Stimulated activated CD8-positive, alpha-beta memory T cell treated with anti-CD3 and anti-CD28 coated beads, Interleukin-12 subunit alpha, Interleukin-12 subunit beta, amount 100 ng/mL, for 4 hours (primary cell): ENCODE measurements at places on chromosomes 1 and 21.

DNA sequence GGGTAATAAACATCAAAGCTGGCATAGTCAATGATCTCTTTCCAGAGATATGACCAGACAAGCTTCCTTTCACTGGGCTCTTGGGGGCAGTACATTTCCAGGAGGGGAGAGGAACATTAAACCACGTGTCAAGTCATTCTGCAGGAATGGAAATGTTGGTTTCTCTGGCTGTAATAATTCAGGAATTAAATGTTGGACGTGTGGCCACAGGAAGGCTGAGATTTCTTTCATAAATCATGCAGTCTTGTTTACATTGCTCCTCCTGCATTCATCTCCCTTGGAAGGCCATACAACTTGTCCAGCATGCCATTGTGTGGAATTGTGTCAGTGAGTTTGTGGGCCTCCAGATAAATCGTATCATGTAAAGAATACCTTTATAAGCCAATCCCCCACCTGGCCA is 259.2 kb downstream of the ADGRL2 start:
- DNase-seq: no peak

DNA sequence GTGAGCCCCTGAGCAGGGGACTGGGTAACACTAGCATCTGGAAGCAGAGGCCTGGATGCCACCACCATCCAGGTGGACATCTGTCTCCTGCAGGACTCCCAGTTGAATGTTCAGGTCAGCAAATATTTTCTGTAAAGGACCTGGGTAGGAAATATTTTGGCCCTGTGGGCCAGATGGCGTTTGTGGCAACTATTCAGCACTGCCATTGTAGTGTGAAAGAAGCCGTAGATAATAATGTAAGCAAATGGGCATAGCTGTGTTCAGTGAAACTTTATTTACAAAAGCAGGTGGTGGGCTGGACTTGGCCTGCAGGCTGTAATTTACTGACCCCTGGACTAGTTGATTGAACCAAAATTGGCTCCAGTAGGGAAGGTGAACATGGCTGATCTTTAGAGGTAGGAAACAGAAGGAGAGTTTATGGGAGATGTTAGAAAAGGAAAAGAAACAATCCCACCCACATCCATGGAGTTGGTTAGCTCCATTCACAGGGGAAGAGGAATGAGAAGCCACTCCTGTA is 20.0 kb upstream of the CD101 start:
- DNase-seq: no peak

GRCh38 chr1:164958982-164959768 is 397.3 kb downstream of the LMX1A start:
- no peak for DNase-seq

DNA sequence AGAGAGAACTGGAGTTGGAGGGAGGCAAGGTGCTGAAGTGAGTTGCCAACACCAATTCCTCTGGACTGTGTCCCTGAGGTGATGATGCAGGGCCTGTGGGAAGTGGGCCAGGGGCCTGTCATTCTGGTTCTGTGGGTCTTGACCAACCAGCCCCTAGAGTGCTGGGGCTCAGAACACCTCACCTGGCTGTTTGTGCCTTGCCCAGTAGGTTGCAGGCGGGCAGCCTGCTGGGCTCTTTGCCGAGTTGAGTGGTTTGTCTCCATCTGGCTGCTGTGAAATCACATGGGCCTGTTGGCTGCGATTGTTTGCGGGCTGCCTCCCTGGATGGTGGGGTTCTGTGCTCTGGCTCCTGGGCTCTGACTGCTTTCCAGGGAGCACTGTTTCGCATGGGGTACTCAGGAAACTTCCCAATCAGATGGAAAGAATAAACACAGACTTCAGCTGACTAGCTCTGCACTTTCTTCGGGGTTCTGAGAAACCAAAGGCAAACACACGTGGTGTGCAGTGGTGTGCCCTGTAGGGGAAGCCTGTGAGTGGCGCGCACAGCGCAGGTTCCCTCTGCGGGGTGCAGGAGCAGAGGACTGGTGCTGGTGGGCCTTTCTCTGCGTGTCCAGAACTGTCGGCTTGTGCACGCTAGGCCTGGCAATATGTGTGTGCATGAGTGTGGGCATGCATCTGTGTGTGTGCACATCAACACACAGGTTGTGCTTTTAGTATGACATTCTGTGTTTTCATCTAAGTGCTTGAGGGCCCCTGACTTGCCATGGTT is 95.1 kb downstream of the RHOU start:
- DNase-seq: no peak

DNA sequence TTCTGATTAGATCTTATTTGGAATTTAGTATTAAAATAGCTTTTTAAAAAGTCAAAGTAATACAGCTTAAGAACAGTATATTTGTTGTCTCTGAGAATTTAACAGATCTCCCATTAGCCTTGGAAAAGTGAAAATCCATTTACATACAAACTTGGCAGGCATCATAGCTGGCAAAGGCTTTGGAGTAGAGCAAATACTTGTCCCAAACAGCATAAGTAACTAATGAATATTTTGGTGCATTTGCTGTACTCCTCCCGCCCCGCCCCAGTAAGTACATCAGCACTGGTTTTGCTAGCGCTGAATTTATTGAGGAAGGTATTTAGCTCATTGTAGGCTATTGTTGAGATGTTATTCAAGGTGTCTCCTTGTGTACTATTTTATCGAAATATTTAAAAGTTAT is 417.7 kb upstream of the KAZN start:
- no peak for DNase-seq

DNA sequence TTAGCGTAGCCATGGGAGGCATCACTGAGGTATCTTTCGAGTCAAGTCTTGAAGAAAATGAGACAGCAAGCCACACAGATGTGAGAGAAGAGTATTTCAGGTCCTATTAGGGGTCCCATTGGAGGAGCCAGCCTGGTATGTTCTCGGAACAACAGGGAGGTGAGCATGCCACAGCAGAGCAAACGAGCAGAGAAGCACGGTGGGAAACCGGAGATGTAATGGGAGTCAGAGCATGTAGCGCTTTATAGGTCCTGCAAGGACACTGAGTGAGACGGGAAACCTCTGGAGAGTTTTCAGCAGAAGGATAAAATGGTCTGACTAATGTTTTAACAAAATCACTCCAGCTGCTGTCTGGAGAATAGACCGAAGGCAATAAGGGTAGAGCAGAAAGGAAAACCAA is 15.9 kb downstream of the H3-3A start:
- DNase-seq: no peak

DNA sequence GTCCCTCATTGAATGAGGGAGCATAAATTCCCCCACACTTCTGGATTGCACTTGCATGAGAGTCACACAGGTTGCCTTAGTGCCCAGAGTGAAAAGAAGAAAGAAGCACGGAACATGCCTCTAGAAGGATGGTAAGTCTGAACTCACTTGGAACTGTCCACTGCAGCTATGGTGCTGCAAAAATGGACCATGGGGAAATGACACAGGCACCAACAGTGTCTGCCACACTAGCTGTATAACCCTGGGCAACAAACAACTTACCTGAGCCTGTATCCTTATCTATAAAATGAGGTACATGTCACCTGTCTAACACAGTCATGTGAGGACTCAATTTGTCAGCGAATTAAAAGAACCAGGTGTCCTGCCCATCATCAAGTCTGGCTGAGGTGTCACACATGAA is 50.7 kb downstream of the PALMD start:
- no peak for DNase-seq

DNA sequence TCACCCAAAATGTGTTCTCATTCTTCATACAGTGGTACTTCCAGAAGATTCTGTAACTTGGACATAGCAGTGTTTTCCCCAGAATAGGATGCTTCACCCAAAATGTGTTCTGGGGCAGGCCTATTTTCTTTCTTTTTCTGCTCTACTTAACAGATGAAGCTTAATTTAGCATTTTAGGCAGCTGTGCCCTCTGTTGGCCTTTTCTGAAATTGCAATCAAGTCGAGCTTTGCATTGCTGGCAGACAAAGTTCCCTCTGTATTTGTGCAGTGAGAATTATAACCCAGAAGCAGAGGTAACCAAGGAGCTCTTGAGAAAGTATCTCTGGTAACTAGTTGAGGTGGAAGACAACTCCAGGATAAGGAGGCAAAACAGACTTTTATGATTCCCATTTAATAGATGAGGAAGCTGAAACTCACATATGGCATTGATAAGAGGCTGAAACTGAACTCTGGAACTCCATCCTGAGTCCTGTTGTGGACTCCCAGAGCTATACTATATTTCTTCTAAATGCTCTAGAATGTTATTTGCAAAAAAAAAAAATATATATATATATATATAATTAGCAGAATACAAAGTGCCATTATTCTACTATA is 50.3 kb upstream of the L1TD1 start:
- DNase-seq: no peak

- no peak for DNase-seq
These were observed 14.1 kb downstream of the XKR8 start for GRCh38 chr1:27973771-27974416.

GRCh38 chr1:39995973-39996393 is 41.0 kb downstream of the MFSD2A start:
- no peak for DNase-seq

DNA sequence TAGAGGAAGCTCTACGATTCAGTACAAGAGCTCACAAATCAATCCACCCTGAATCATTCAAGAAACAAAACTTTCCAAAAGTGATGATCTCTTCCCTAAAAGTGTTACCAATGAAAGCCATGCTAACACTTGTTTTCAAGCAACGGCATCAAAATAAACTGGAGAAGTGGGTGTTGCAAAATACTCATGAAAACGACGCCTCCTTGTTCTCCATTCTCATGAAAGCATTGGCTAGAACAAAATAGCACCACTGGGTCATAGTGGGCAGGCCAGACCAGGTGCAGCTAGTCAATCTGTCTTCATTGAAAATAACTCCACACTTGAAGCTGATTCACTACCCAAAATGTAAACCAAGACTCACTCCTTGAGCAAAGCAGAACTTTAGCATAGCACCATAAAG is 4.3 kb downstream of the TIAM1 start:
- DNase-seq: no peak

DNA sequence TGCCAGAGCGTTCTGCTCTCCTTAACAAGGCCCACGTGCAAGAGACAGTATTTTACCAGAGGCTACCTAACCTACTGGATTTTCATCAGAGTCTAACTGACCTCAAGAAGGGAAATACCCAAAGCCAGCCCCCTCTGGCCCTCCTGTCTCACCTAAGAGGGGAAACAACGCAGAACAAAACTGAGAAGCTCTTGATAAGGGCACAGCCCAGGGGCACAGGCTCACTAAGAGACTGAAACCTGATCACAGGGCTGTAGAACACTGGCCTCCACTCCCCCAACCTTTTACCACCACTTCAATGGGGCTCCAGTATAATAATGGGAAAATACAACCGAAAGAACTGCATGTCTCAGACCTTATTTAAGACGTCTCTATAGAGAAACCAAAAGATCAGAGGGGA is 449.5 kb upstream of the CAMK1G start:
- no peak for DNase-seq

GRCh38 chr1:166141969-166142368 is 24.8 kb downstream of the FAM78B start:
- DNase-seq: no peak

DNA sequence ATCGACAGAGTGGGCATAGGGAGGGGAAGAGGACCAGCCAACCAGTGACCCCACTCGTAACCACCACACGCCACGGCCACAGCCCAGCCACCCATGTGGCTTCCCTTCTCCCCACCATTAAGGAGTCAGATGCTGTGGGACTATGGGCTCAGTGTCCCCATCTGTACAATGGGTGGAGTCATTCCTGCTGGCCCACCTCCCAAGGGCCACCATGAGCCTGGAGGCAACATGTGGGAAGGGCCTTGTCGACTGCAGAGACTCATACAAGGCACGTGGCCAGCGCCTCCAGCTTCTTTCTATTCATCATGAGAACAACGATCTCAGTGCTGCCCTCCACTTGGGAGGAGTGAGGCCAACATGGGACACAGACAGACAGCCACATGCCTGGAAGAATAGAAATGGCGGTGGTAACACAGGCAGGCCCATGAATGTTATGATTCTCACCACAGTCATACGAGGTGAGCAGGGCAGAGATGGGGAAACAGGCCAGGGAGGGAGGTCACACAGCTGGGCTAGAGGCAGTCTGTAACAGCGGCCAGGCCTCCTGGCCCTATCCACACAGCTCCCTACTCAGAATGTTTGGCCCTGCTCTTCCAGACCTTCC is 16.1 kb downstream of the LRP8 start:
- no peak for DNase-seq

GRCh38 chr1:205991237-205991636 is 12.0 kb downstream of the RAB7B start:
- DNase-seq: no peak

DNA sequence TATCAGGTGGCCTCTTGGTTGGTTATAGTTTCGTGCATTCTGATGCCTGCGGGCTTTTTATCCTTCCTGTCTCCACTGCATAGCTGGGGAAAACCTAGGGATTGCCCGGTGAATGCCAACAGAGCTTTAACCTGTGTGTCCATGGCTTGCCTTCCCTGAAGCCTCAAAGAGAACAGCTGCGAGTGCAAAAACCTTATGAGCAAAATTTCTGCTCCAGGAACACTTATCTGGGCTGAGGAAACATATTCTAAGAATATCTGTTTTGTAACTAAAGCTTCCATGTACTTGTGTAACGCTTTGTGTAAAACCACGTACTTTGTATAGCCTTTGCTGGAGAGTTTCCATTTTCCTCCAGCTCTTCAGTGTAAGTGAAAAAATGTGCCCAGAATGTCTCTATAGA is 7.2 kb downstream of the CNST start:
- DNase-seq: no peak

- DNase-seq: no peak
These were observed 25.1 kb downstream of the KRTAP10-1 start for GRCh38 chr21:44514746-44515358.

DNA sequence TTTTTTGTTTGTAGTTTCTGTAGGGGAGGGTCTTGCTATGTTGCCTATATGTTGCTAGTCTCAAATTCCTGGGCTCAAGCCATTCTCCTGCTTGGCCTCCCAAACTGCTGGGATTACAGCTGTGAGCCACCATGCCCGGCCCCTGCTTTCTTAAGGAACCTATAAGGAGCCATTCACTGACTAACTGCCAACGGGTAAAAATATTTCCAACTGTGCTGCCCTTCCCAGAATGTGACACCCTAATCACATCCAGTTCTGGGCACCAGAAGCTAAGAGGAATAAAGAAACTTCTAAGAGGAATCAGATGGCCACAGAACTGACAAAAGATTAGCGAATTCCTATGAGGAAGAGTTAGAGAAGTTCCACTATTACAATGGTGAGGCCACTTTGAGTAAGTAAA is 6.4 kb downstream of the SYPL2 start:
- DNase-seq: no peak

- no peak for DNase-seq
These were observed 219.3 kb upstream of the FGGY start for GRCh38 chr1:59077466-59078069.

DNA sequence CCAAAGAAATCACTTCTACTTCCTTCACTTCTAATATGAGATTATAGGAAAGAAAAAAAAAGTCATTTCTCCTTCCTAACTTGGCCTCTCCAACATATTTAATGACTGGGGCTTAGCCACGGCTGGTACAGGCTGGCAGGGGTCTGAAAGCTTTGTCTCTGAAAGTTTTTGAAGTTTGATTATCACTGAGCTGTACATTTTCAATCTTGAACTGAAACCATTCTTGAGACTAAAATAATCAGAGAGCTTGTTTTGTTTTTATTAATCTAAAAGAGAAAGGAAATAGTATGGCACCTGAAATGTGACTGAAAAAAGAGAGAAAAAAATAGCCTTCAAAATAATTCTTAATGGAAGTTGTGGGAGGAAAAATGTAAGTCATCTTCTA is 3.8 kb upstream of the KRTAP19-8 start:
- no peak for DNase-seq
